ENCODE measurements at places on chromosomes 12 and 14. TPM values are rescaled to one million over a fixed set of nuclear protein-coding genes. Genes with fewer than 3 reads are reported as not detected.
A peak's percentile ranks its signal among the peaks of the same experiment; 100 is the strongest.

Gene SLC25A21
- total RNA-seq = 0.58 TPM

Gene CARMIL3
- 2.8 TPM for total RNA-seq

Gene CELA1
- not detected for total RNA-seq

Gene DGLUCY
- total RNA-seq = 37.5 TPM

- peak; percentile 80 for DNase-seq
- peak overlapping the region; percentile 92 for H3K27ac ChIP-seq
- H3K36me3 ChIP-seq = peaks cover 5% of the 10 kb centered on the region
- H3K27me3 ChIP-seq = no peaks in the 10 kb centered on the region
- peak overlapping the region; percentile 89 for H3K4me3 ChIP-seq
- H3K4me1 ChIP-seq = peaks cover 27% of the 10 kb centered on the region
Observed at GRCh38 chr12:79934281-79935020, 446 bp downstream of the PPP1R12A start.

Data from type B pancreatic cell (in vitro differentiated cells).